ENCODE measurements at places on chromosomes 3 and 15.
A peak's percentile ranks its signal among the peaks of the same experiment; 100 is the strongest.

- no peak for DNase-seq
These were observed 855.5 kb downstream of the ROBO1 start for GRCh38 chr3:78912259-78912658.

DNA sequence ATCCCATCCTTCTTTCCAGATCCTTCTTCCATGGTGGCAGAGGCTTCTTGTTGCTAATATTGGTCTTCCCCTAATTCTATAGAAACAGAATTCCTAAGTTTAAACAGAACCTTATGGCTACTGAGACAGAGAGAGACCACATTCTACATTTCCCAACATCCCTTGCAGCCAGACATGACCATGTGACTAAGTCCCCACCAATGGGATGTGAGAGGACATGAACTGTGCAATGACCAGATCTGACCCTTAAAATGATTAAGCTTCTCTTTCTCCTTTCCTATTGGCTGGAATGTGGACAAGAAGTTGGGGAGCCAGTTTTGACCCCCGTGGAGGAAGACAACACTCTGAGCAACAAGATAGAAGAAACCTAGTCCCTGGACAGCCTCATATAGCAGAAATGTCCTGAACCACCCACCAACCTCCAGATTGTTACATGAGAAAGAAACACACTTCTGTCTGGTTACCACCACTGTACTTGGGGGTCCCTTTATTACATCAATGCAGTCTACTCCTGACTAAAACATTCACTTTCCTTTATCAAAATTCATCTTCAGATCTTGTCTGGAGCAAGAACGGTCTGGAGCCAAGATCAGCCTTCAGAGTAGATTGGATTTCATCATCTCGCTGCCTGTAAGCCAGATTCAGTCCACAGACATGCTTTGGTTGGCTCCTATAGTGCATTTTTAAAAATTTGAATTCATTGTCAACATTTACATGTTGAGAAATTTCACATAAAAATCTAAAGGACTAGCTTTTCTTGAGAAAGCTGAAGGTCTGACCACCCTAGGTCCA lies 183.9 kb downstream of the SHQ1 start:
- no peak for DNase-seq

- DNase-seq = no peak
These were observed 728.2 kb upstream of the NECTIN3 start for GRCh38 chr3:110343376-110343775.

- no peak for DNase-seq
These were observed 3.3 kb downstream of the PAK6 start for GRCh38 chr15:40242213-40242599.

DNA sequence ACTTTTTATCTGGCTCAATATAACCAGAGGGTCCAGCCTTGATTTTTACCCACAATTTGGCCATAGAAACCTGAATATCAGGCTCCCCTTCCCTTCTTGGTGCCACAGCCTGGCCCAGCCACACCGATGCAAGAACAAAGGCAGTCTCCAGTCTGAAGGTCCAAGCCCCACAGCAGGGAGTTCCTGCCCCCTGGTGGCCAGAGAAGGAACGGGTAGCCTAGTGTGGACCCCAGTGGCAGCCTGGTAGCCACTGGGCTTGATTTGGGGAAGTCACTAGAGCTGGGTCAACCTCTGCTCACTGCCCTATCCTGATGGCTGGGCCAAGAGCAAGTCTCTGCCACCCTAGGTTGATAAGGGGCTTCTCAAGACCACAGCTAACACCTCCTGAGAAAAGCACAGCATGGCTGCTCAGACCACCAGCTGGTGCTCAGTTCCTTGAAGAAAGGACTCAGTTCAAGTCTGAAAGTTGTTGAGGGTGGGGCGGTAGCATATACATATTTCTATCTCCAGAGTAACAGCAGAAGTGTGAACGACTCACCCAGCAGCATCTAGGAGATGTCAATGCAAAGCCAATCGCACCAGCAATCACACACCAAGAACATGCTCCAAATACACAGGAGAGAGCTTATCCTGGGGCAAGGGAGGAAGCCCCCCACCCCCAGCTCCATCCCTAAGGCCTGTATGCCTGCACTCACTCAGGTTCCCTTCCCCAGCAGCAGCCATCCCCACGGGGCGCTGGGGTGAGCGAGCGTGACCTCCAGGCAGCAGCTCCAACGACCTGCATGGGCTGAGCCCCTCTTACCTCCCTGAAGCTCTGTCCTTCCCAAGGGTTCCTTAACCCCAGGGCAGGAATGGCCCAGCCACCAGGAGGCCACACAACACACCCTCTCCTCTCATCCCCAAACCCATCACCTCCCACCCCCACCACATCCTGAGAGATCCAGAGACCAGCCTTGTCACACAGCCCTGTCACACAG lies 7.6 kb downstream of the PFKFB4 start:
- DNase-seq = peak; percentile 79

DNA sequence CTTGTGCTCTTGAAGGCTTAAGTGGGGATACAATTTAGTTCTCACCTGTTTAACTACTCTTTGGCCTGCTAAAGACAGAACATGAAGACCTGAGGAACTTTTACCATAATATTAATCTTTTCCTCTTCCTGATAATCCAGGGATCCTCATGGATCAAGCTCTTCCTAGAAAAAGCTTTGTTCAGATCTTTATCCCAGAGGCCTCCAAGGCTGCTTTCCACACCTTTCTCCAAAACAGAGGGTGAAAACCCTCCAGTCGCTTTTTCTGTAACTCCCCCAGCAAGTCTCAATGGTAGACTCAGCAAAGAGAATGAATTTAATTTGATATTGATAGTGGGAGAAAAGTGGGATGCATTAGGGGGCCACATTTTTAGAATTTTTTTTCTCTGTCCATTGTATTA lies 203.6 kb downstream of the CGGBP1 start:
- DNase-seq = no peak

DNA sequence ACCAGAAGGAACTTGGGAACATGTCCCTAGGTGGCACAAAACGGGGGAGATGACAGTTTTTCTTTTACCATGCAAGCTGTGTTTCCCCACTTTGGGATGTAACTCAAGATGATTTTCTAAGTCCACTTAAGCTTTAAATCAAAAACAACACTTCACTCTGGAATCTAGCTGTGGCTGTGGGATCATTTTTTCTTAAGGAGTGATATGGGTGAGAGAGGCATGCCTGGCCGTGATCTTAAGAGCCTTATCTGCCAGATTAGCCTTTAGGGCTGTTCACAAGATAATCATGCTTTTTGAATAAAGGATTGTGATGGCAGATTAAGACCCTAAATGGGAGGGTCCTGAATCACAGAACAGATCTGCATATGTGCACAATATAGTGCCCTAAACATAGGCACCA lies 384.8 kb upstream of the SEMA6D start:
- DNase-seq = no peak

- DNase-seq = no peak
These were observed 18.4 kb upstream of the ZBTB47 start for GRCh38 chr3:42635111-42635510.

GRCh38 chr3:50132421-50133282 lies 22.5 kb upstream of the SEMA3F start:
- no peak for DNase-seq

- DNase-seq = no peak
These were observed 32.4 kb downstream of the TRIM71 start for GRCh38 chr3:32850226-32850625.

GRCh38 chr3:178699810-178700209 lies 163.6 kb downstream of the KCNMB2 start:
- DNase-seq = no peak

DNA sequence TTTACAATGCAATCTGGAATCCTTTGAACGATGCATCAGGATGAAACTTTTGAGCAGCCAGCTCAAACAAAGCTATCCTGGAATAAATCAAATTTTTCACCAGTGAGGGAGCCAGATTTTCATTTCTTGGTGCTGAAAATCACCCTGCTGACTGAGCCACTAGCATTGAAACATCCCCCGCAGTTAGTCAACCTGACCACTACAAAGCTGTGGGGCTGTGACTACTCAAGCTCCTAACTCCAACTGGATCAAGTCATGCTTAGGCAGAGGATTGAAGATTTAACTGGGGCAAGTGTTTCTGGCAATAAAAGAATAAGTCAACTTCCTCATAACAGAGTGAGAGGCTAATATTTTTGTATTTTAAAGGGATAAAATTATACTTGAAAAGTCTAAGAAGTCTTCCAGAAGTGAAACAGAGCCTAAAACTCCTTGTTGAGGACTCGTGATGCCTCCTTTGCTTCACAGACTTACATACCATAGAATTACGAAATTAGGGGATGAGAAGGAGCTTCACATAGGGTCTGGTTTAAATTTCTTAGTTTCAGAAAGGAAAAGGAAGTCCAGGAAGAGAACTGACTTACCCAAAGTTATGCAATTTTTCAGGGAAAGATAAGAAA lies 177.8 kb downstream of the SERPINI1 start:
- no peak for DNase-seq

DNA sequence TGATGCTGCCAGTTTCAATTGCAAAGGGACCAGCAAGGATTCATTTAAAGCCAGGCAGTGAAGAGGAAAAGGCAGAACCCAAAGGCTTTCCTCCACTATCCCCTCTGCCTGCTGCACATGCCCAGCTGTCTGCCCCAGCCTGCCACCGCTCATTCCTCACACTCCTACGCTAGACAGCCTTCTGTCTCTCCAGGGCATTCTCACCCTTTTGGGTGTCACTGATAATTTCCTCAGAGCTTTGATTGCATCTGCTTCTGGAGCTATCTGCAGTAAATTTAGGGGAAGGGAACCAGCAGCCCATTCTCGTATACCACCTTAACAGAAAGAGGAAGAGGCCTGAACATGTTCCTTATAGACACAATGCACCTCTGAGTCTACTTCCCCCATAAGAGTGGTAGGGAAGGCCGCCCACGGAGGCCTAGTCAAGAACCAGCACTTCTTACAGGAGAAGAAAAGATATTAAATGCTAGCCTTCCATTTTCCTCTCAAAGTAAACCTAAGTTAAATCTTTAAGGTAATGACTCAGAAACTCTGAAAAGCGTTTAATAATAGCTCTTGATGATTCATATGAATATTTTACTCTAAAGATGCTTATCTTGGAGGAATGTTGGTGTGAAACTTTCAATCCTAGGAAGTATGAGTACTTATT lies 20.9 kb downstream of the NUDT16 start:
- DNase-seq = no peak

All from stimulated activated CD4-positive, alpha-beta T cell treated with anti-CD3 and anti-CD28 coated beads, Interleukin-1b, Interleukin-23, amount 100 ng/mL, for 1 hour (primary cell).